ENCODE measurements at places on chromosomes 5 and 9.

DNA sequence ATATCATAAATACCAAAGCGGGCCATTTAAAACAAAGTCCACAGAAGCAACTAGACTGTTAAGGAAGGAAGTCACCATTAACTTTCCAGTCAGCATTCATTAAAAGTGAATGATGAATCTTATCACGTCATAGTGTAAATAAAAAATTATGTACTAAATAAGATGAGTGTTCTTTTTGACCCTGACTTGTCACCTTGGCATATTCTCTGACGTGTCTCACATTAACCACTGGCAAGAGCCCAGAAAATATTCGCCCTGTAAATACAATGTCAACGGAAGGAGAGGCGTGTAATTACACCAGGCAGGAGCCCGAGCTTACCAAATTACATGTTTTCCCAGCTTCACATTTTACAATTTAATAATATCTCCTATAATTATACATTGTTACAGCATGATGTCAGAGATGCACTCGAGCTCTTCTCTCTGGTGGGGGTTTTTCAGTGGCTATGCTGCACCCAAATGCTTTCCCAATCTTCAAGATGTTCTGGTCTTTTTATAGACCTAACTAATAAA, 29.3 kb upstream of the UBE2QL1 start:
- DNase-seq = no peak

- no peak for DNase-seq
Observed at GRCh38 chr9:28916348-28916747, 1343.1 kb upstream of the C9orf72 start.

GRCh38 chr9:85522459-85523092, 219.2 kb downstream of the AGTPBP1 start:
- no peak for DNase-seq

GRCh38 chr5:132566657-132567056, 9.9 kb downstream of the RAD50 start:
- DNase-seq = no peak

DNA sequence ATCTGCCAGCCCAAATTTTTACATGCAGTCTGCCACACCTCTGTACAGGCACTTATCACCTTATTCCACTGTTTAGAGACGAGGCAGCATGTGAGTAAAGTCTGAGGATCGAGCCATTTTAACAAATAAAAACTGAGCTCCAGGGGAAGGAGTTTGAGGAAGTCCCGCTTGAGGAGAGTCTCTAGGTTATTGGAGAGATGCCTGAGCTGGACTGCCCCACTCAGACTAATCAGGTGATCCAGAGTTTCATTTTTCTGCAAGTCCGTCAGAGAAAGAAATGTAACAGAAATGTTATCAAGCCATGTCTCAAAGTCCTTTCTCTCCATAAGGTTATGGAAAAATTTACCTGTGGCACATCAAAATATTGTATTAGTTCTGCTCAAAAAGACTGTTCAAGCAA, 5.3 kb downstream of the FBXW2 start:
- no peak for DNase-seq

All from activated gamma-delta T cell treated with anti-CD3 and anti-CD28 coated beads, Interleukin-2, amount 50 U/mL, for 16 hours (primary cell).